ENCODE measurements at places on chromosomes 3 and 15. TPM values are rescaled to one million over a fixed set of nuclear protein-coding genes. Genes with fewer than 3 reads are reported as not detected.

Gene FSTL1
- total RNA-seq, result 2.6 TPM

- no peak for ATAC-seq
These were observed 12.6 kb downstream of the CEP152 start for GRCh38 chr15:48798319-48798718.

DNA sequence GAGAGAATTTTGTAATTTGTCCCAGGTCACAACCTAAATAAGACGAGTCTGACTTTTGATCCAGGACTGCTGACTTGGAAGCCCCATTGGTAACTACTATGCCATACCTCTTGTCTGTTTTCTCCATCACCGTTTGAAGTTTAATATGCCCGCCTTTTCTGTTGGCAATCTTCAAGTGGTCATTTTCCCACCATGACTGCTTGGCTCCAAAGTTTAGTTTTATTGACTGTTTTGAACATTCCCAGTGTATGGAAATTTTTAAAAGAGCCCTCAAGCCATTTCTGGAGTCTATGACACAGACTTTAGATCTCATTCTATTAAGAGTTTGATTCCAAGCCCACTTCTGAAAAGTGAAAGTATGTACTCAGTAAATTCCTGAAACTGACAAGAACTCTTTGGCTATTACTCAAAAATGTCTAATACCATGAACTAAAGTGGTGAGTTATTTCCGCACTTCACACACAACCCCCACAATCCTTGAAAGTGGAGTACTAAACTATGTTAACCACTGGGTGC is 136.7 kb upstream of the ADAMTS9 start:
- ATAC-seq, result no peak

- no peak for ATAC-seq
These were observed 47.1 kb downstream of the GOLIM4 start for GRCh38 chr3:168048414-168049330.

- no peak for ATAC-seq
These were observed 30.9 kb downstream of the CYP8B1 start for GRCh38 chr3:42844815-42845214.
